ENCODE measurements at places on chromosomes 11 and 22.

GRCh38 chr11:25423436-25424199 is 908.3 kb upstream of the ANO3 start:
- DNase-seq, result no peak

GRCh38 chr22:43274595-43275240 is 68.5 kb downstream of the SCUBE1 start:
- no peak for DNase-seq

DNA sequence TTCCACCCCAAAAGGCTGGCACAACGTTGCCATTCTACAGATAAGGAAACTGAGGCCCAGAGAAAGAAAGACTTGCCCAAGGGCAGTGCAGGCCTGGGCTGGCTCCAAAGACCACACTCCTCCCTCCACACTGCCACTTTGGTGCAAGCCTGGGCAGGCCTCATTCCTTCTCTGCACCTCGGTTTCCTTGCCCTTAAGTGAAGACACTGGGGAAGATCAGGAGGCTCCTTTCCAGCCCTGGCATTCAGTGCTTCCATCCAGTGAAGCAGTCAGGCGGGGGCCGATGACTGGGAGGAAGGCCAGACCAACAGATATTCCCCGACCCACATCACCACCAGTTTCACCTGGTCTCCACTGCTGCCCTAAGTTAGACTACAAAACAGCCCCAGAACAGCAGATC is 18.3 kb upstream of the TCF20 start:
- no peak for DNase-seq

GRCh38 chr11:75219869-75220268 is 20.7 kb upstream of the TPBGL start:
- no peak for DNase-seq

DNA sequence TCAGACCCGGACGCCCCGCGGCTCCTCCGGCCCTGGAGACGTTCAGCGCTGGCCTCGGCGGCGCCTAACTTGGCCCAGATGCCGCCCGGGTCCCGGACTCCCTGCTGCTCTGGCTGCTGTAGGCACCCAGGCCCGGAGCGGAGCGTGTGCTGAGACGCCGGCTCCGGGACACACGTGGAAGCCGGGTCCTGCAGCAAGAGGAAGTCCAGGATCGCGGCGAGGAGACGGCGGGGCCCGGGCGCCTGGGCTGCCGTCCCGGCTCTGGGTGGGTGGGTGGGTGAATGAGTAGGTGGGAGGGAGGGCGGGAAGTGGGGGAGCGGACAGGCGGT is 223 bp downstream of the WT1 start:
- no peak for DNase-seq

- DNase-seq, result no peak
These were observed 14.4 kb upstream of the NCAM1 start for GRCh38 chr11:112946866-112947265.

GRCh38 chr11:133072378-133072777 is 459.9 kb downstream of the OPCML start:
- no peak for DNase-seq

- no peak for DNase-seq
These were observed 5.3 kb upstream of the LRRC10B start for GRCh38 chr11:61503135-61503770.

GRCh38 chr11:89458716-89459115 is 32.5 kb downstream of the NOX4 start:
- DNase-seq, result no peak

GRCh38 chr22:23750714-23751440 is at the start of gene ZNF70:
Gene ZNF70 (minus strand): TSS chr22:23751112. CDS start chr22:23745140, 5,972 bp downstream.
- no peak for DNase-seq

- DNase-seq, result no peak
These were observed 2.0 kb downstream of the SIPA1 start for GRCh38 chr11:65639623-65640482.

- no peak for DNase-seq
These were observed 11.9 kb downstream of the FAM168A start for GRCh38 chr11:73585834-73586575.

DNA sequence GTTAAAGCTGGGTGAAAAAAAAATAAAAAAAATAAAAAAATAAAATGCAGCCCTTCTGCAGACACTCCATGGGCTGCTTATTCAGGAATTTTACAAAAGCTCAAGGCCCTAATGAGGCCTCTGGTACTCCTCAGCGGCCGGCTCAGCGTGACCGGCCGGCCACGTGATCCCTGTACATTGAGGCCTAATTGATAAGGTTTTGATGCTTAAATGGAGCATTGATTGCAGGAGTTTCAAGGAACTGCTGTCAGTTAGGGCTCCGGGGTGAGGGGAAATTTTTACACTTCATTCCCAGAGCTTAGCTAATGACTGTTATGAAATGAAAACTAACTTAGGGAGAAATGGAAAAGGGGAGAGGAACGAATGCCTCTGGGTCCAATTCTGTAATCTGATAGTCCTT is 368.8 kb upstream of the KIRREL3 start:
- no peak for DNase-seq

- DNase-seq, result no peak
These were observed 80.1 kb downstream of the ADAMTS15 start for GRCh38 chr11:130528298-130529261.

DNA sequence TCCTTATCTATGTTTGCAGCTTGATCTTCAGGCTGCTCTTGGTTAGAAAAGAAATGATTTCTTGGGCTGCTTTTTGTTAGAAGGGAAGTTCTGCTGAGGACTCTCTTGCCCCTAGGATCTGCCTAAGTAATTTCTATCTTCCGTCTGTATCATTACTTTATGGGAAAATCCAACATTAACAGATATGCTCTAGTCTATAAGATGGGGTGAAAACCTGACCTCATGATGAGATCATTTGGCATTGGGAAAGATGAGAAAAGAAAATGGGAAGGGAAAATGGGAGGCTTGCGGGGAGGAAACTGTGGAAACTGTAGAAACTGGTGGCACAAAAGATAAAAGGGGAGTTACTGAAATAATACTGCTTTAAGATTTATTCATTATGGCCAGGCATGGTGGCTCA is 63.6 kb downstream of the FDX1 start:
- DNase-seq, result no peak

GRCh38 chr22:24517446-24517845 is 22.3 kb downstream of the UPB1 start:
- DNase-seq, result no peak

- no peak for DNase-seq
These were observed 8.8 kb upstream of the PANX2 start for GRCh38 chr22:50161508-50162390.

- DNase-seq, result peak; percentile 68
These were observed at the start of gene XNDC1N for GRCh38 chr11:71927820-71928736. Gene XNDC1N (minus strand): TSS chr11:71928594. CDS start chr11:71923353, 5,241 bp downstream.

DNA sequence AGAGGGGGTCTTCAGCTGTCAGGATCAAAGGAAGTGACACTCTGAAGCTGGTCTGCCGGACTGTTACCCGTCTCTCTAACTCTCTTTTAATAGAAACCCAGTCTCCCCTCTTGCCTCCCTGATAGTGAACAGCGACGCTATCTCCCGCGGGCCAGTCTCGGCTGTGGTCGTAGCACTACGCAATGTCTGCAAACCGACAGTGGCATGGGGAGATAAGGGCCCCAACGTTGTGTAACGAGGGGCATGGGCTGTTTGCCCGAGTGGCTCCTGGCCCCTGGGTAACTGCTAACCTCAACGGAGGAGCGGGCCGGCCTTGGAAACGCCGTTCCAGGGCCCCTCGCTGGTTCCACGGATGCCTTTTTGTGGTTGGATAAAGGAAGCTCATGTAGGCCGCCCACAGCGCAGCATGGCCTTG is 23.3 kb downstream of the ZBTB16 start:
- DNase-seq, result no peak

DNA sequence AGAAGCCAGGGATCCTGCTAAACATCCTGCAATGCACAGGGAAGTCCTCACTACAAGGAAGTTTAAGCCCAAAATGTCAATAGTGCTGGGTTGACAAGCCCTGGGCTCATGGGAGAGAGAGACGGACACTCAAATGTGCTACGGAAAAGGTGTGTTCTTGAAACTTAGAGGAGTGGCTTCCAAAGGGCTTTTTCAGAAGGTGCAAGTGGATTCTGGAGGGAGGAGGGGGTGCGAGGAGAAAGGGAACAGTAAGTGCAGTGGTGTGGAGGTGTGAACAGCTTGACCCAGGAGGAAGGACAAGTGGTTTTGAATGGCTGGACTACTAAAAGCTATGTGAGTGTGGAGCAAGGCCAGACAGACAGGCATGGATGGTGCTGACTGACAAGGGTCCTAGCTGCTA is 50.4 kb upstream of the CECR2 start:
- no peak for DNase-seq

DNA sequence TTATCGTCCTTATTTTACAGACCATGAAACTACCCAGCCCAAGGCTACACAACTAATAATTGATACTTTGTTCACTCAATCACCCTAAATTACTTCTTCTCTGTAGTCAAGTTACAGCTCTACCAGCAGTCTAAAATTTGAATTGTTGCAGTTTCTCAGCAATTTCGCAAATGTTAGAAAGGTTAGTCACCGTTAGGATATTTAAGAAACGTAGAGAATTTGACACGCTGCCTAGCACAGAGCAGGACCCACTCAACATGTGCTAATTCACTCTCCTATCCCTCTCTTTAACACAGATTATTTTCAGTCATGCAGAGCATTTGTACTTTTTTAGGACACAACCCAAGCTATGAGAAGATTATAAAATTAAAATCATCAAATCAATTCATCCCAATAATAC is 771.1 kb upstream of the LUZP2 start:
- no peak for DNase-seq

DNA sequence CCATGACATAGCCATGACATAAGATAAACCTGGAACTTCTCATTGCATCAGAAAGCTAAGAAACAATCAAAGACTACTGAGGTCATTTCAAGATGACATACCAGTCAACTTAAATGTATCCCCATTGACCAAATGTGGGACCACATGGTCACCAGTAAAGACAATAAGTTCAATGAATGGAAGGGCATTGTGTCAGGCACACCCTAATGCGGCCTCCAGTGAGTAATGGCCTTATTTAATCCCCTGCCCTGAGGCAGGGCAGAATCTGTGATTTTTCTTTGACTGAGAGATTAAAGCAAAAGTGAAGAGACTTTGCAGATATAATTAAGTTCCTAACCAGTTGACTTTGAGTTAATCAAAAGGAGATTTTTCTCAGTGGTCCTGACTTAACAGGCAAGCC is 17.3 kb upstream of the SYT8 start:
- no peak for DNase-seq

- no peak for DNase-seq
These were observed 55.9 kb downstream of the ZC3H12C start for GRCh38 chr11:110148775-110149744.

DNA sequence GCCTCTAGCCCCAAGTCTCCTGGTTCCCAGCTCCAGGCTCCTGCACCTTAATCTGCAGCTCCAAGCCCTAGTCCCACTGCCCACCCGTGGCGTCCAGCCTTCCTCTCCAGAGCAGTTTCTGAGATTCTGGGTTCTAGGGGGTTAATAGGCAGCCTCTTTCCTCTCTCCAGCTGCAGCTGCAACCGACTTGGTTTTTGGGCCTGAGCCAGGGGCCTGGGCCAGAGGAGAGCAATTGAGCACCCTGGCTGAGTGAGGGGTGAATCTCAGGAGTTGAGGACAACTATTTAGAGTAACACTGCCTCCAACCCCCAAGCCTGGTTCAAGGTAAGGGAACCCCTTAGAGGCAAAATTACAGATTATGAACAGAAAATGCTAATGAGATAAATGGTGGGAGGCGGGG is 9.0 kb upstream of the CHRM1 start:
- DNase-seq, result no peak

DNA sequence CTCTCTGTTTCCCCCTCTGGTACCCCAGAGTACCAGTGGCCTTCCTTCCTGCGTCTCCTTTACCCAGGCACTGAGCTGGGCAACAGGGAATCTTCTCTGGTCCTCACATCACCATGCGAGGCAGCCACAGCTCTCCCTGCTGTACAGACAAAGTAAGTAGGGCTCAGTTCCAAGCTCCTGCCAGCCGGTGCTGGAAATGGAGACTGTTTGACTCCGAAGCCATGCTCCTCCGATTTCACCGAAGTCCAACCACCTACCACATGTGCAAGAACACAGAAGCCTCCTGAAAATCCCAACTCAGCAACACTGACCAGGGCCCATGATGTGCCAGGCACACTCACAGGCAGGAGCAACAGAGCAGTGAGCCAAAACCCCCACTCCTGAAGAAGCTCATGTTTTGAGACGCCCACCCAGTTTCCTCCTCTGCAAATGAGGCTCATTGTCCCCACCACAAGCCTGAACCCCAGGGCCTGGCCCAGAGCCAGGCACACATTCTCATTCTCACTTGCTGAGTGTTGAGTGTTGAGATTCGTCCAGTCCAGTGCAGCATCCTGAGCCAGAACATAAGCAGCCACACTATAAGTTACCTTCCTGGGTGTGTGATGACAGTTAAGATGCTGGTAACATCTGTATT is 156.0 kb downstream of the MPPED1 start:
- DNase-seq, result no peak

GRCh38 chr11:119491753-119492510 is 69.0 kb upstream of the THY1 start:
- peak; percentile 88 for DNase-seq

GRCh38 chr11:104594228-104594958 is 303.9 kb downstream of the CASP12 start:
- DNase-seq, result no peak

DNA sequence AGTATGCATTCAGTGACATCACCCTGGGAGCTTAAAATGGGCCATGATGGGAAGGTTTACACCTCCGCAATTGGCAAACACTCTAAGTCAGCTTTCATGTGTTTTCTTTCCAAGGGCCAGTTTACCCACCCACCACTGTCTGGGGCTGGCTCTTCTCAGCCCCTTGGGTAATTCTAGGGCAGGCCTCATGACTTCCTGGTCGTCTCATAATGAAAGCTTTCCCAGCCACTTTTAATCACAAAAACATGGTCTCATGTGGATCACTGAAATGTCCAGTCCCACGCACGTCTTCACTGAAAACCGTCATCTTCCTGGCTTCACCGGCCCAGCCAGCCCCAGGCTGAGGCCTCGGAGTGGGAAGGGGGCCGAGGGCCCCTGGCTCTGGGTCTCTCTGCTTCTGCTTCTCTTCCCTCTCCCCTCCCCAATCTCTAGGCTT is 58.5 kb upstream of the ANO1 start:
- DNase-seq, result no peak

GRCh38 chr22:25083056-25083806 is 116.4 kb upstream of the CRYBB3 start:
- DNase-seq, result no peak

- DNase-seq, result no peak
These were observed 68.1 kb downstream of the LRRC32 start for GRCh38 chr11:76602431-76602861.

DNA sequence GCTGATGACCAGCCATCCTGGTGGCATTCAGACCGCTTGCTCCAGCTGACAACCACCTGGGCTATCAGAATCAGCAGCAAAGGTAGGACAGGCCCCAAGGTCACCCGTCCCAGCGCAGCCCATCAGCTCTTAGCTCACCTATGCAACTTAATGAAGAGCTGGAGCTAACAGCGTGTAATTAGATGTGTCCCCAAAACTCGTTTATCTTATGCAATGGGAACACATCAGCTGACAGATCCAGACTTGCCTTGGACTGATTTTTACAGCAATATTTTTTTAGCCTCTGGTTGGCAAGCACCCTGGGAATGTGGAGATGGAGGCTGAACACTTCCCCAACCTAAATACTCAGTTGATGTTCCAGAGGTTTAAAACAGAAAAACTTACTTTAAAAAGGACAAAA is 76.0 kb downstream of the PACSIN2 start:
- DNase-seq, result no peak
